ENCODE measurements at places on chromosomes 1 and 21.

GRCh38 chr1:23101101-23101827, 67.4 kb downstream of the LUZP1 start:
- DNase-seq = no peak

- DNase-seq = no peak
These were observed 296.8 kb downstream of the PBX1 start for GRCh38 chr1:164855716-164856329.

- DNase-seq = peak; percentile 62
These were observed 18.2 kb upstream of the RC3H1 start for GRCh38 chr1:174040387-174040786.

GRCh38 chr1:244445320-244446181, 6.2 kb downstream of the ADSS2 start:
- no peak for DNase-seq

DNA sequence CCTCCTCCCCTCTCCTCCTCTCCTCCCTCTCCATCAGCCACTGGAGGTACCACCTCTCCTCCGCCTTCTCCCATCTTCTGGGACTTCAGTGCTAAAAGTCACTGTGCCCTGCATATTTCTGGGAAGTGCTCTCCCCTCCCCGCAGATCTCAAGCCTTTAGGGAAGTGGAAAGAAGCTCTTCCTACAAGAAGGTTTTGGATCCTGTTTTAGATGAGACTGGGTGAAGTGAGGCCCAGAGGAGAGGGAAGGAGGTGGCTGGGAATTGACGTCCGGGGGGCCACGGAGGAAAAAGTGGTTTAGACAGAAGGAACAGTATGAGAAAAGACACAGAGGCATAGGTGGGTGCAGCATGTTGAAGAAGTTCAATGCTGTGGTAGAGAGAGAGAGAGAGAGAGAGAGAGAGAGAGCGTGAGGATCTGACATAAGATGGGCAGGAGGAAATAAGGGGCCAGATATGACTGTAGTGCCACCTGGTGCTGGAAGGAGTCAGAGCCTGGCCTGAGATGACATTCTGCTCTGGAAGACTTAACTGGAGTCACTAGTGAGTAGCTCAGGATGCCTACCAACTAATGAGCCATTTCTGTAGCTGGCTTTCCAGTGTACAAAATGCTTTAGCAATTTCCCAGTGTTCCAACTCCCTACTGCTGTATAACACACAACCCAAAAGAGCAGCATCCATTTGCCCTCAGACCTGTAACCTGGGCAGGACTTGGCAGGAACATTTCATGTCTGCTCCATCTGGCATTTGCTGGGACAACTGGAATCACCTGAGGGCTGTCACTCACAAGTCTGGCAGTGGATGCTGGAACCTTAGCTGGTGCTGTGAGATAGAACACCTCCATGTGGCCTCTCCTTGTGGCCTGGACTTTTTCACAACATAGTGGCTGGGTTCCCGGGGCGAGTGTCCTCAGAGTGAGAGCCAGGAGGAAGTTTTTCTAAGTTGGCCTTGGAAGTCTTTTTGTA, 16.6 kb upstream of the ZSCAN20 start:
- no peak for DNase-seq

GRCh38 chr1:200524092-200524491, 96.5 kb downstream of the KIF14 start:
- DNase-seq = no peak

DNA sequence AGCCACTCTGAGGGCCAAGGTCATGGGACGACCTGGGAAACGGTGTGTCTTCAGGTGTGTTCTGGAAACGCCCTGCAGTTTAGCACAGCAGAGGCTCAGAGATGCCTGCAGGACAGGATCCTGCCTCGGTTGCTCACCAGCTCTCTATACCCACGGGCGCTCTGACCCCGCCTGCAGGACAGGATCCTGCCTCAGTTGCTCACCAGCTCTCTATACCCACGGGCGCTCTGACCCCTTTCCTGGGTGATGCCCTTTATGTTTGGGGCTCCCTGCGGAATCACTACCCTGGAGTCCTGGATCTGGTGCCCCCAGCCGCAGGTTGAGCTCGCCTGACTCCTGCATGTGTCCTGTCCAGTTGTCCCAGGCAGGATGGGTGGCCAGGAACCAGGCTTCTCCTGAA, 32.5 kb downstream of the TFF3 start:
- DNase-seq = no peak

GRCh38 chr1:154972213-154972516, 1.6 kb upstream of the SHC1 start:
- no peak for DNase-seq

- no peak for DNase-seq
These were observed 23.6 kb upstream of the GBP1 start for GRCh38 chr1:89088572-89088971.

GRCh38 chr1:116426401-116426800, 53.4 kb downstream of the ATP1A1 start:
- DNase-seq = no peak

DNA sequence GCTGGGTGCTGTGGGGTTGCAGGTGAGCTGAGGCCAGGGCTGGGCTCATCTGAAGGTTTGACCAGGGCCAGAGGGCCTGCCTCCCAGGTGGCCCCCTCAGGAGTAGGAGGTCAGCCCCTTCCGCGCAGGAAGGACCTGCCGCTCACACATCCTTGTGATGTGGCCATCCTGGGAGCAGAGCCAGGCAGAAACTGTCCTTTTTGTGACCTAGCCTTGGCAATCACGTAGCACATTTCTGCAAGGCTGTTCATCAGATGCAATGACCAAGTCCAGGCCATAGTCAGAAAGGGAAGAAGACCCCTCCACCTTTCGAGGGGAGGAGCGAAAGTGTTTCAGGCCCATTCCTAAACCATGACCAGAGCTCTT, 55.5 kb upstream of the TRAPPC10 start:
- DNase-seq = no peak

DNA sequence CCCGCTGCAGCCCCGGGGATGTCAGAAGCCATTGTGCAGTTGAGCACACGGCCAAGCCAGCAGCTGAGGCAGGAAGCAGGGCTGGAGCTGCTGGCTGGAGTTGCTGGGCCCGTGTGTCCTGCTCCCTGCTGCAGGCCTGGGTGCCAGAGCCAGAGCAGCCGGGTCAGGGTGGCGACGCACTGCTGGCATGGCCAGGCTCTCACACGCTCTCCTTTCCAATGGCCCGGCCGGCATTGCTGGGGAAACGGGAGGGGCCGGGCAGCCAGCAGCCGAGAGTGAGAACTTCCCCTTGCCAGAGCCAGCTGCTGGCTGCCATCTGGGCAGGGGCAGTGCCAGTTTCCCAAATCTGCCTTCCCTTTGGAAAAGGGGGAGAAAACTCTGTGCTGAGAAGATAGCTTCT, 82.4 kb upstream of the PROX1 start:
- no peak for DNase-seq

DNA sequence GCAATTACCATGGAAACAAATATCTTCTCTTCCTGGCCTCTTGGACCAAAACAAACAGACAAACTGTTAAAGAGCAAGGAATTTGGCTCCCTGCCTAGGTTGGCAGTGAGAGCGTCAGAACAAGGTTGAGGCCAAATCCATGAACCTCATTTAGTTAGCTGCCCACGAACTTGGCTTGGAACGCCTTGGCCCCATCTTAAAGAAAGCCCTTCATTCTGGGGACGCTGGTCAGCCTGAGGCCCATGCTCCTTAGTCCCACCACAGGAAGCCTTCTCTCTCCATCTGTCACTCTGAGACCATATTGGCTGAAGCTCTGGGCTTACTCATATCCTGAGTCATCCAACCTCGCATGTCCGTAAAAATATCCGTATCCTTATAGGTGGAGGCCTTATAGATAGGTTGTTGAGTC, 62.4 kb upstream of the DIRAS3 start:
- DNase-seq = peak; percentile 83

GRCh38 chr21:28423521-28424190, 569.0 kb downstream of the LTN1 start:
- DNase-seq = no peak

DNA sequence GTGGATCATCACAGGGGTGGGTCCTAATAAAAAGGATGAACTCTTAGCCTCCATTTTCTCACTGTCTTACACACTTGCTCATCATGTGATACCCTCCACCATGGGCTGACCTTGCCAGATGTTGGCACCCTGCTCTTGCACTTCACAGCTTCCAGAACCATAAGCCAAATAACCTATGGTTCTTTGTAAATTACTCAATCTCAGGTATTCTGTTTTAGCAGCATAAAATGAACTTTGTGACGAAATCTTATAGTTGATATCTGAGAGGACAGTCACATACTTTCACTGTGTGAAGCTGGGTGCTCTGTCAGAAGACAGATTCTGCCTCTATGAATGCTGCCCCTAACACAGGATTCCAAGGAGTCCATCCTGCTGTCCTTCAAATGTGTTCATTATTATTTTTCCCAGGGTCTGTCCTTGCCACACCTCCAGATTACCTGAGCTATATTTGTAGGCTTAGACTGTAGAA, 13.8 kb downstream of the DUSP10 start:
- DNase-seq = no peak
